AG10803 (cell line): ENCODE measurements at places on chromosomes 12 and 14.

GRCh38 chr12:121304306-121304705, 7.8 kb upstream of the CAMKK2 start:
- DNase-seq: no peak

GRCh38 chr12:85448548-85449139, 168.6 kb downstream of the ALX1 start:
- peak; percentile 15 for DNase-seq

DNA sequence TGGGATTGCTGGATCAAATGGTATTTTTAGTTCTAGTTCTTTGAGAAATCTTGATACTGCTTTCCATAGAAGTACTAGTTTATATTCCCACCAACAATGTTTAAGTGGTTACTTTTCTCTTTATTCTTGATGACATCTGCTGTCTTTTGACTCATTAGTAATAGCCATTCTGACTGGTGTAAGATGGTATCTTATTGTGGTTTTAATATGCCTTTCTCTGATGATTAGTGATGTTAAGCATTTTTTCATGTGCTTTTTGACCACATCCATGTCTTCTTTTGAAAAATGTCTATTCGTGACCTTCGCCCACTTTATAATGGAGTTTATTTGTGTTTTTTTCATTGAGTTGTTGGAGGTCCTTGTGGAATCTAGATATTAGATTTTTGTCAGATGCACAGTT, 865.7 kb downstream of the SLC6A15 start:
- peak; percentile 2 for DNase-seq

GRCh38 chr12:131056626-131057025, 102.9 kb downstream of the ADGRD1 start:
- no peak for DNase-seq

GRCh38 chr12:110546339-110546738, 36.8 kb downstream of the PPTC7 start:
- peak; percentile 94 for DNase-seq

GRCh38 chr14:71418532-71419245, 511.4 kb downstream of the PCNX1 start:
- no peak for DNase-seq

GRCh38 chr12:65415826-65416225, 137.3 kb downstream of the MSRB3 start:
- DNase-seq: no peak

GRCh38 chr12:19744705-19745218, 305.5 kb downstream of the AEBP2 start:
- DNase-seq: peak; percentile 27

GRCh38 chr14:72451054-72451972, 442.6 kb downstream of the DPF3 start:
- DNase-seq: peak; percentile 7

- DNase-seq: peak; percentile 29
These were observed 37.2 kb downstream of the CFAP251 start for GRCh38 chr12:121955258-121956237.

DNA sequence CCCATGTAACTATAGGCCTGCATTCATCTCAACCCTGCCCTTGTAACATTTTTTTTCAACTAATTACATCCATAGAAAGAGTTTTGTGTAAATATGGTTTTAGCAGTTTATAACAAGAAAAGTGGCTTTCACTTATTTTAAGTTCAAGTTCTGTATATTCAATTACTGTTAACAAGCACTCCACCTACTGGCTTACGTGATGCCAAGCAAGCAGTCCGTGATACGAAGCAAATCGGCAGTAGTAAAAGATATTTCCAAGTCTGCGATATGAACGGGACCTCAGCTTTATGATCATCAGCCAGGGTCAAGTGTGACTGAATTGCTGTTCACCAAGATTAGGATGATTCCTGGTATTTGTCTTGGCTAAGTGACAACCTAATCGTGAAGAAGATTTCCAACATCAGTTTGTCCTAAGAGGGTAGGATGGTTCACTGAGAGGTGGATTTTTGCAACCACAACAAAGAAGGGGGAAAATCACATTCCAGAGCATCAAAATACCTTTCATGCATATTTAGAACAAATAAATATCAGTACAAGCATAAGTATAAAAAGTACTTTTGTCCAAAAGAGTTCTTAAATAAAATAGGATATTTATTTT, 456.2 kb downstream of the FOXG1 start:
- DNase-seq: peak; percentile 61

DNA sequence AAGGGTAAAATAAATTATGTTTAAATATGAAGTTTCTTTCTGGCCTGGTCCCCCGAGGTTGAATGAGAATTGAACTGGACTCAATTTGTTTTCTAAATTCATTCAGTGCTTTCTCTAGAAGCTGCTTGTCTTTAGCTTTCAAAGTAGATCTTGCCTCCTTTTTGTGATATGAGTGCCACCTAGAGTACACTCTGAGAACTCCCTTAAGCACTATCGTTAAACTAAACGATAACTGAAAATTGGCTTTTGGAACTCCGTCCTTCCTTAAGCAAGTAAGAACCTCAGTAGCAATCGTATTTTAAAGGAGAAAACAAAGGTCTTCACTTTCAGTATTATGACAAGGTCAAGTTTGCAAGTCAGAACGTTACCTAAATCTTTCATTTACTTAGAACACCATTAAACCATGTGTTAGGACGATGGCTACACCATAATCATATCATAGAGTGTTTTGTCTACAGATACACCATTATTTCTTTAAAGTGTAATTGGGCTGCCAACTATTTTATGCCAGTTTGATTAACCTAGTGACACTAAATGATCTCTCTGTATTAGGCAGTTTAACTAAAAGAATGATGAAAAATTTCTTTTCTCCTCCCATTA, 364.8 kb downstream of the SNAPC1 start:
- peak; percentile 59 for DNase-seq

DNA sequence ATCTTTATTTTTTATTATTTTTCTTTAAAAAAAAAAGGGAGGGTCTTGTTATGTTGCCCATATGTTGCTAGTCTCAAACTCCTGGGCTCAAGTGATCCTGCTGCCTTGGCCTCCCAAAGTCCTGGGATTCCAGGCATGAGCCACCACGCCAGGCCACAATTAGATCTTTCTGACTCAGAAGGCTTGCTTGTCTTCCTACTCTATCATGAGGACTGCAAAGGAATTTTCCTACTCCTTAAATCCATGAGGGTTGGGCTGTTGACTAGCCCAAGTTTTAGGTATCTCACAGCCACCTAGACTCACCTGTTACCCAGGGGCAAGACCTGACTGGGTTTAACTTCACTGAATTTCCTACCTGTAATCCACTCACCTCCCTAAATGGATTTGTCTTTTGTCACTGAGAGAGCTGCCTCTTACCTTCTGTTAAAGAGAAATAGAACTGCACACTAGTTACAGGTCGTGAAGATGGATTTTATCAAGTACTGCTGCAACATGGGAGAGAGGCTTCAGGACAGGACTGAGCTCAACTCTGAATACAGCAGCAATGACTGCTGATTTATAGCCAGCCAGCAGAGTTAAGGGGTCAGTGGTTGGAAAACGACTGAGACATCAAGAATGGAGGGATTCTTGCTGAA, 72.3 kb downstream of the B4GALNT3 start:
- peak; percentile 69 for DNase-seq

- peak; percentile 84 for DNase-seq
These were observed 218.8 kb downstream of the BTG1 start for GRCh38 chr12:91926848-91927247.

DNA sequence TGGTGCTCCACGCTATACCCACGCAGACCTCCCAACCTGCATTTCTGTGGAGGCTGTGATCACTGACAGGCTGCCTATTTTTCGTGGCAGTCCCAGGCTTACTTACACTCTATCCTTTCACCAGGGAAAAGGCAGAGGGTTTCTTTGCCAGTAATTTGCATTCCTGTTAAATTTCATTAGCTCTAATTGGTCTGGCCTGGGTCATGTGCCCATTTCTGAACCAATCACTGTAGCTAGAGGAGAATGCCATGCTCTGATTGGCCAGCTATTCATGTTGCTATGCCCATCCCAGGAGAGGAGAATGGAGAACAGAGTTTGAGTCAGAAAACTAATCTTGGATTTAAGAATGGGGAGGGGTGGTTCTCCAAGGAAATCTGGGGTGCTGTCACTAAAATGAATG, 43.2 kb upstream of the TUNAR start:
- DNase-seq: no peak

DNA sequence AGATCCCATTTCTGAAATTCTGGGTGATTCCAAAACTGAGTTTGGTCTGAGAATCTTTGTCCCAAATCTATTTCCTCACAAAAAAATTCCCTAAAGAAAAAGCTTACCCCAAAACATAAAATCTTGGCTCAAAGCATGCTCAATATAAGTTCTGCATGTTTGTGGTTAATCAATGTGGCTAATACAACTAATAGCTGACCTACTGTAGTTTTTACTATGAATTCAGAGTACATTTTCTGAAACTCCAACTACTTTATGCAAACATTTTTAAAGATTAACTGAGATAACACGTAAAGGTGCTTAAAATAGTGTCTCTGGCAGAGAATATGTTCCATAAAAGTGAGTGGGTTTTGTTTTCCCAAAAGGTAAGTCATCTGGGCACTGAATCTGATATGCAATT, 133.1 kb downstream of the MED13L start:
- no peak for DNase-seq

- DNase-seq: no peak
These were observed 232.4 kb upstream of the FBXO33 start for GRCh38 chr14:39664646-39665045.

- no peak for DNase-seq
These were observed 104.3 kb upstream of the KITLG start for GRCh38 chr12:88684610-88685009.

- DNase-seq: peak; percentile 14
These were observed 638 bp downstream of the PLEKHG3 start for GRCh38 chr14:64704743-64705380.

- no peak for DNase-seq
These were observed 239.2 kb upstream of the FKBP4 start for GRCh38 chr12:2555487-2556082.

- DNase-seq: no peak
These were observed 37.4 kb upstream of the NKX2-8 start for GRCh38 chr14:36619853-36620252.

DNA sequence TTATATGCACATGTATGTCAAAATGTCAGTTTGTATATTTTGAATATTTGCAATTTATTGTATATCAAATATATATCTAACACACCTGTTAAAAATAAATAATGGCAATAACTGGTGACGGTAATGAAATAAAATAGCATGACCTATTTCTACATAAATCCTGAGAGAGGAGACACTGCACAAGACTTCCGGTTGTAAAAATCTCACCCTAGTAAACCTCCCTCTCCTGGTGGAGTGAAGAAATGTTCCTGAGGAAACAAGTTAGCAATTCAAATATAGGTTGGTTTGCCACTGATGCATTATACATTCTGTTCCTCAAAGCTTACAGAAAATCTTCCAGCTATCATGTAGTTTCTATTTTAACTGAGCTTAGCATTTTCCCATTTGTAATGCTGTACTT, 166.1 kb upstream of the SYT10 start:
- DNase-seq: no peak

DNA sequence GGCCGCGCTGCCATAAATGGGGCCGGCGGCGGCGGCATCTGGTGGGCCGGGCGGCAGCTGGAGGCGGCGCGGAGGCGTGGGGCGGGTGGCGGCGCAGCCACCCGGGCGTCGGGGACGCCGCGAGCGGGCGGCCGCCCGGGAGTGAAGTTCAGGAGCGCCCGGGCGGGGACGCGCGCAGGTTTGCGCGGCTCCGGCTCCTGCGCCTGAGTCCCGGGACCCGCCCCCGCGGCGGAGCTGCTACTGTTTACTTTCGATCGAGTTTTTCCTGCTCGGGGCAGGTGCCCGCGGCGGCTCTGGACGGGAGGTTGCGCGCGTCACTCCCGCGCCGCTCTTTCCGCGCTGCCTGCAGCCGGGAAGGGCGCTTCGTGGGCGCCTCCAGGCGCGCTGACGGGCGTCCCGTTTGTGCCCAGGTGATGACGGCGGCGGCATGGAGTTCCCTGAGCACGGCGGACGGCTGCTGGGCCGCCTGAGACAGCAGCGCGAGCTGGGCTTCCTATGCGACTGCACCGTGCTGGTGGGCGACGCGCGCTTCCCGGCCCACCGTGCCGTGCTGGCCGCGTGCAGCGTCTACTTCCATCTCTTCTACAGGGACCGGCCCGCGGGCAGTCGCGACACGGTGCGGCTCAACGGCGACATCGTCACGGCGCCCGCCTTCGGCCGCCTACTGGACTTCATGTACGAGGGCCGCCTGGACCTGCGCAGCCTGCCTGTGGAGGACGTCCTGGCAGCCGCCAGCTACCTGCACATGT, at the start of gene ZBTB42:
ZBTB42 (plus strand) TSS at position 331 of the 749 bp plus-strand sequence; CDS start at position 428, 97 bp downstream.
- DNase-seq: peak; percentile 41

GRCh38 chr12:132561427-132562156, 48.8 kb downstream of the LRCOL1 start:
- no peak for DNase-seq

GRCh38 chr14:73764406-73765280, 50.5 kb upstream of the PNMA1 start:
- DNase-seq: no peak

DNA sequence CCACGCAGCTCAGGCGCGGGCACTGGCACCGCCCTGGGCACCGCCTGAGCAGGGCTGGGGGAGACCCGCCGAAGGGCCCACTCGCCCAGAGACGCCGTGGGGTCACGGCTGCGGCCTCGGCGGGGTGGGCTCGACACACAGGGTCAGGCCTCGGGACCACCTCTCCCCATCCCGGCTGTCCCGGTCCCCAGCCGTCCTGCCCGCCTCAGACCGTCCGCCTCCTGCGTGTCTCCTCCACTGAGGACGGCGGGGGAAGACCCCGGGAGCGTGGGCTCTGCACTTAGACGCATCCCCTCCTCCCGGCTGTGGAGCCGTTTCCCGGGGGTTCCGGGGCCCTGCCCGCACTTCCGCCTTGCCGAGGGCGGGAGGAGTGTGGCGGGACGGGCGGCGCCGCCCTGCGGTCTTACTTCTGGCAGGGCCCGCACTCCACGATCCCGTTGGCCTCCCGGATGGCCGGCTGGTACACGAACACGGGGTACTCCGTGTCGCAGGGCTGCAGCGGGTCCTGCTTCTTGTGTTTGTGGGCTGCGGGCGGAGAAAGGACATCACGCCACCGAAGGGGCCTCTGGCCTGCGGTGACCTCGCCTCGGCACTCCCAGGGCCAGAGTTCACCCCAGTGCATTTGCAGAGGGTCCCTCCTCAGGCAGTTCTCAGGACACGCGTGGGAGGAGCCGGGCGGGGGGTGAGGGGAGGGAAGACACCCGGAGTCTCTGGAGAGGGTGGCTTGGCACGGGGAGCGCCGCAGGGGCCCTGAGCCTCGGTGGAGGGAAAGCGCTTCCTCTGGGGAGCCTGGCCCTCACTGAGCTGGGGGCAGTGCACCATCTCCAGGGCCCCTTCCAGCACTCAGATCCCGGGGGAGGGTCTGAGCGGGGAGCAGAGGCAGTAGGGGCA, 23.1 kb upstream of the LRTM2 start:
- peak; percentile 26 for DNase-seq

DNA sequence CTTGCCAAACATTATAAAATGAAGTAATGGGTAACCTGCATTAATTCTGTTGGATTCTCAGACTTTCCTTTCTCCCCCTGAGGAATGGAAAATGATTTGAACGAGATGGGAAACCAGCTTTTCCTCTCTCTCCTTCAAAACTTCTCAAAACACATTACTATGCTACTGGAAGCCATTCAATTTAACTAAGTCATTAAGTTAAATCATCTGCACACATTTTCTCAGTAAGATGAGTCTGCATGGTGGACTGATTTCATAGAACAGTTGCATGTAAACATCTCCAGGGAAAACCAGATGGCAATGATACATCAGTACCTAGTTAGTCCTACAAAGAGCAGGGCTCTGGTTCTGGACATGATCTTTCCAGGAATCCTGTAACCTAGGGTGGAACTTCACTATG, 59.9 kb downstream of the BMP4 start:
- peak; percentile 61 for DNase-seq

- no peak for DNase-seq
These were observed 428.3 kb downstream of the TMTC2 start for GRCh38 chr12:83114966-83115365.

GRCh38 chr12:61138415-61138759, 1121.8 kb upstream of the USP15 start:
- no peak for DNase-seq
